ENCODE measurements at places on chromosomes 7 and 10. TPM values are rescaled to one million over a fixed set of nuclear protein-coding genes. Genes with fewer than 3 reads are reported as not detected.

The ZNF438 gene
- 3.5 TPM for total RNA-seq

The UFSP1 gene
- 14.7 TPM for total RNA-seq

The CDHR1 gene
- total RNA-seq = 0.58 TPM

The FAM25A gene
- total RNA-seq = not detected

The HOXA3 gene
- total RNA-seq = 0.18 TPM

The RBP4 gene
- total RNA-seq = not detected

The TMEM176A gene
- 1.2 TPM for total RNA-seq

The VIPR2 gene
- total RNA-seq = not detected

The C10orf53 gene
- total RNA-seq = not detected

The SPDYE6 gene
- total RNA-seq = not detected

The NPY4R2 gene
- total RNA-seq = not detected

The MYL10 gene
- not detected for total RNA-seq
